ENCODE measurements at places on chromosomes 3 and 15. TPM values are rescaled to one million over a fixed set of nuclear protein-coding genes. Genes with fewer than 3 reads are reported as not detected.

GRCh38 chr3:197169028-197169427 is 129.4 kb downstream of the DLG1 start:
- DNase-seq = no peak

- peak; percentile 54 for DNase-seq
These were observed 9.4 kb upstream of the CMSS1 start for GRCh38 chr3:99808163-99808794.

- no peak for DNase-seq
These were observed 16.5 kb upstream of the FGF7 start for GRCh38 chr15:49406352-49407118.

The CELF6 gene
- total RNA-seq = 3.4 TPM

- no peak for DNase-seq
These were observed 162.4 kb upstream of the CFAP20DC start for GRCh38 chr3:59212128-59212779.

The TM6SF1 gene
- 4.3 TPM for total RNA-seq

GRCh38 chr3:182913889-182914288 is 66.4 kb downstream of the DCUN1D1 start:
- DNase-seq = no peak

DNA sequence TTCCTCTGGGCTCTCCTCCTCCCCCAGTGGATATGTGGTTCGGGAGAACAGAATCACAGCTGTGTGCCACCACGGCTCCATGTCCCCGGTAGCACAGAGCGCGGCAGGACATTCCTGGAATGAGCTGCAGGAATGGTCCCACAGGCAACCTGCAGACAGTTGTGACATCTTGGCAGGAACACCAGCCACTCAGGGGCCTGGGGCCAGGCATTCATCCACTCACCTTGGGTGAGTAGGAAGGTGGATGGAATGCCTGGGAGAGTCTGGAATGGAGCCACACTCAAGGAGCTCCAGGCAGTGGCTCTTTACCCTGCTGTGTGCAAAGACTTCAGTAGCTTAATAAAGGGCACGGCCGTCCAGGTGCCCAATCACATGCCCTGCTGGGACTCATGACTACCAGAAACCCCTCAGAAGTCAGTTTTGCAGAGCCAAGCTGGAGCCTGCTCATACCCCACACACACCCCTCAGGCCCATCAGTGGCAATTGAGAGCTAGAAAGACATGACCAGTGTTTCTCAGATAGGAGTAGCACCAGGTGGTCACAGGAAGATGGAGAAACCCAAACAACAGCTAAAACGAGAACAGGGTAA is 117.3 kb upstream of the PRR20G start:
- no peak for DNase-seq

The FEZF2 gene
- total RNA-seq = not detected

DNA sequence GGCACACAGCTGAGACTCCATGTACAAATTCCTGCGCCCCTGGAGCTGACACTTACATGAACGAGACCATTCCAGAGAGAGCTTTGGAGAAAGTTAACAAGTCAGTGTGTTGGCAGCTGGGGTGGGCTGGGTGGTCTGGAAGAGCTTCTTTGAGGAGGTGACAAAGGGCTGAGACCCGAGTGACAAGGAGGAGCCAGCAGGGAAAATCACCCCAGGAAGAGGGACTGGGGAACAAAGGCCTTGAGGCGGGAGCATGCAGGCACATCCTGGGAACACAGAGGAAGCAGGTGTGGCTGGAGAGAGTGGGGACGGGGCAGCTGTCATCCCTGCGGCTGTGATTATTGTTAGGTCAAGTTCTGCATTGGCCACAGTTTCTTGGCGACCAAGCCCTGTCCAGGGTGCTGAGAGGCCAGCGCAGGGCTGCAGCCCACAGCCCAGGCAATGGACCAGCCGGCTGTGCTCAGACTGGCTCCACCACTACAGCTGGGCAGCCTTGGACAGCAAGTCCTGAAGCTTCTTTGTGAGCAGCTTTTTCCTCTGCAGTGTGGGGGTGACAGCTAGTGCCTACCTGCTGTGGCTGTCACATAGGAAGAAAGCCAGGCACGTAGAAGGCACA is 34.2 kb upstream of the PRR23E start:
- DNase-seq = peak; percentile 36

The CCDC54 gene
- total RNA-seq = not detected

DNA sequence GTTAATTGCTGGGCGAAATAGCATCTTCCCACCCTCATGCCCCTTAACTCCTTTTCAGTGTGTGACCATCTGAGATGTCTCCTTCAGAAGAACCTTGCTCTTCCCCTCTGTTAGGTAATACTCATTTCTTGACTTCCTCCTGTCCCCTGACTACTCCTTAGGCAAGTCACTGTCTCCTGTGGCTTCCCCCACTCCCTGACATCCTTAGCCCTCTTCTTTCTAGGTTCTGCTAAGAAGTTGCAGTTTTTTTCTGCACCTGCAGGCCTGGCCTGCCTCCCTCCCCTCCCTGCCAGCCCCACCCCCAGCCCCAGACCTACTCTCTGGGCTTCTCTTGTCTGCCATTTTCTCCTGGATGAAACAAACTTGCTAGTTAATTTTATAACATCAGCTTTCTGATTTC is 15.2 kb upstream of the EID1 start:
- DNase-seq = no peak

DNA sequence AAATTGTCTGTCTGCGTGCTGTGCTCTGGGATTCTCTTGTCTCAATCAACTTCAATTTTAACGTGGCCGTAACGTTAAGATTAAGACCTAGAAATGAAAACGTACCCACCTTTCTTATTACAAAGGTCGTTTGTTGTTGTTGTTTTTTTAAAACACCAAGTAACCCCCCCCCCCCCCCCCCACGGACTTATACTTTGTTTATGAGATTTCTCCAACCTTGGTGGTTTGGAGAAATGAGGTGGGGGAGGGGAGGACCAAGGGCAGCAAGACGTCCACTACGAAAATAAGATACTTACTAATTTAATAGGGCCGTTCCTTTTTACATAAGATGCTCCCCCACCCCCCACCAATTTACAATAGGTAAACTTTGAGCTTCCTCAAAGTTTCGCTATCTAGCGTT is 244.4 kb upstream of the TOPAZ1 start:
- DNase-seq = no peak

The HHLA2 gene
- total RNA-seq = 20.2 TPM

GRCh38 chr15:32981536-32981935 is 213.0 kb downstream of the FMN1 start:
- no peak for DNase-seq

The PODXL2 gene
- 7.3 TPM for total RNA-seq

DNA sequence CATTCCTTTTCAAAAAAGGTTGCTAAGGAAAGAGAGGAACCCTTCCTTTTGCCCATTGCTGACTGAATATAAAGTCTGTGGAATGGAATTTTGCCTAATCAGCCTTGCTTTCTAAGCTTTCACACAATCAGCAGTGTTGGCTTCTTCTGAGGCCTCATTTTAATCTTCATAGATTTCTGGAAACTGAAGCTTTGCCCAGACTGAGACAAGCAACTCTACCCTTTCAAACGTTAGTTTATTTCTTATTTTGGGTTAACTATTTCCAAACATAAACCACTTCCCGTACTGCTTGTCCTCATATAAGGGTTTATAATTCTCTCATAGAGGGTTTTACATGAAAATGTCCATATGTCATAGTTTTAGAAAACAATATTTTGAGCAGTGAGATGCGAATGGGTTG is 82.9 kb downstream of the NR1D2 start:
- DNase-seq = no peak

DNA sequence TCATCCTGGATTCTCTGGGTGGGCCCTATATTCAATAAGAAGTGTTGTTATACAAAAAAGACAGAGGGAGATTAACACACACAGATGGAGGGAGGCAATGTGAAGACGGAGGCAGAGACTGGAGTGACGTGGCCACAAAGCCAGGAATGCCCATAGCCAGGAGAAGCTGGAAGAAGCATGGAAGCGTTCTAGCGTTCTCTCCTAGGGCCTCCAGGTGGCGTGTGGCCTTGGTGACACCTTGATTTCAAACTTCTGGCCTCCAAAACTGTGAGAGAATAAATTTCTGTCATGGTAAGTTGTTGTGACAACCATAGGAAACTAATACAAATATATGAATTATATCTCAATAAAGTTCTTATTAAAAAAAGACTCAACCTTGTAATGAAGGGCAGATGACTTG is 21.3 kb downstream of the THBS1 start:
- no peak for DNase-seq

DNA sequence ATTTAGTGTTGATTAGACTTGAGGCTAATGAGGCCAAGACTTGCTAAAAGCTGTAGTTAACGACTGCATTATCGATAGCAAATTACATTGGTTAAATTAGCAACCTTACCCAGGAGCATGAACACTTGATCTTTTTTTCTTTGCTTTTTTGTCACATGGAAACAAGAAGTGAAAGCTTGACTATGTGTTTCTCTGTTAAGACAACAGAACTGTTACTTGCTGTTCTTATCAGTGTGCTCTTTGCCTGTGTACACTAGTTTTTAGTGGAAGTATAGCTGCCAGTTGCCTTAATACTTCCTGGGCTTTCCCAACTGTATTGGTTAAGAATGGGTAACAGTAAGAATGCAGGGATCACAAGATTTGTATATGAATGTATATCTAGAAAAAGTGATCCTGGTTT is 625.5 kb downstream of the NAALADL2 start:
- DNase-seq = peak; percentile 15

DNA sequence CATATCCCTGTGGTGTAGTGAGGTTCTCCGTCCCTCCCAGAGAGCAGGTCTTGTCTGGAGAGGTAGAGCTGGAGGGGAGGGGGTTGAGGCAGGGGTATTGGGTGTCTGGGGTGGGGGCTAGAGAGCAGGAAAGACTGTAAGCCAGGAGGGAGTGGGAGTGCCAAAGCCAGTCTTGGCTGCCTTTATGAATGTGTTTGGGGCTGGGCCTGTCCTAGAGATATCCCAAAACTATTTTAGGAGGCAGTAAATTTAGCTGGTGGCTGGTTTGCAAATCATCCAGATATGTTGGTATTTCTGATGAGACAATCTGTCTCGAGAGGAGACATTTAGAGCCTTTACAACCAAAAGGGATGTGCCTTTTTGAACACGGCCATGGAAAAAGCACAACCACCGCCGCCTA is 166.6 kb downstream of the TLE3 start:
- no peak for DNase-seq

GRCh38 chr15:39613861-39614260 is 33.0 kb downstream of the THBS1 start:
- no peak for DNase-seq

DNA sequence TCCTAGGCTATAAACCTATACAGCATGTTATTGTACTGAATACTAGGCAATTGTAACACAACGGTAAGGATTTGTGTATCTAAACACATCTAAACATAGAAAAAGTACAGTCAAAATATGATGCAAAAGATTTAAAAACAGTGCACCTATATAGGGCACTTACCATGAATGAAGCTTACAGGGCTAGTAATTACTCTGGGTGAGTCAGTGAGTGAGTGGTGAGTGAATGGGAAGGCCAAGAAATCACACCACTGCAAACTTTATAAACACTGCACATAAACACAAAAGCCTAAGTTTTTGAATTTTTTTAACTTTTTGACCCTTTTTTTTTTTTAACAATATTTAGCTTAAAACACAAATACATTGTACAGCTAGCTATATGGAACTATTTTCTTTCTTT is 204.7 kb upstream of the CTNNB1 start:
- no peak for DNase-seq

The UQCRC1 gene
- 98.5 TPM for total RNA-seq

DNA sequence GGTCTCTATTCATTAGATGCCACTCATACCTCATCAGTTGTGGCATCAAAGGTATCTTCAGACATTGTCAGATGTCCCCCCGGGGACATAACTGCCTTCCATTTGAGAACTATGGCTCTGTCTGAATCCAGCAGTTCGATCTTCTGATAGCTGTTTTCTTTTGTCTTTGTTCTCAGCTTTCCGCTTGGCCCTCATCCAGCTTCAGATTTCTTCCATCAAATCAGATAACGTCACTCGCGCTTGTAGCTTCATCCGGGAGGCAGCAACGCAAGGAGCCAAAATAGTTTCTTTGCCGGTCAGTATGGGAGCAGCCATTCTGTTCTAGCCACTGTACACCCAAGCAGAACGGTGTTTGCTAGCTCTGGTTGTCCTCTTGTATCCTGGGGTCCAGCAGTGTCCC is 4.4 kb downstream of the NIT2 start:
- DNase-seq = peak; percentile 48
